ENCODE measurements at places on chromosomes 3 and 15.

- DNase-seq = no peak
- no peak overlapping the region for H3K4me3 ChIP-seq
- H3K36me3 ChIP-seq = no peaks in the 10 kb centered on the region
Observed at GRCh38 chr3:122858373-122858772, 63.5 kb downstream of the SLC49A4 start.

- H3K36me3 ChIP-seq = no peaks in the 10 kb centered on the region
- no peaks in the 10 kb centered on the region for H3K27me3 ChIP-seq
- no peak overlapping the region for H3K4me3 ChIP-seq
- H3K4me1 ChIP-seq = peaks cover 13% of the 10 kb centered on the region
- peak; percentile 80 for DNase-seq
Observed at GRCh38 chr15:70512772-70513362, 250.5 kb downstream of the UACA start.

DNA sequence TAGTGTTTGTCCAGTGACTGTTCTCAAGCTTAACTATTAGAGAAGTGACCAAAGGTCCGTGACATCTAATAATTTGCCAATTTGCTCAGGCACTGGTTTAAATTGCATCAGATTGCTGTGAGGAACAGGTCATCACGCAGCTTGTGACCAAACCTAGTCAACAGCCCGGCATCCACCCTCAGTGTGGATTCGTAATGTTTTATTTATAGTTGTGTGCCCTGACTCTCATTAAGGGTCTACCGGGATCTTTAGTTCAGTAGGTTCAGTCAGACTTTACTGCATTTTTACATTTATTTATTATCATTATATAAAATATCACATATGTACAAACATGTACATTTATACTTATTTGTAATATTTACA is 46.4 kb upstream of the PGPEP1L start:
- DNase-seq = no peak
- no peak overlapping the region for H3K4me3 ChIP-seq
- H3K27me3 ChIP-seq = no peaks in the 10 kb centered on the region
- H3K36me3 ChIP-seq = no peaks in the 10 kb centered on the region
- peaks cover 9% of the 10 kb centered on the region for H3K4me1 ChIP-seq

GRCh38 chr3:43736558-43737440 is 46.1 kb downstream of the ABHD5 start:
- no peak overlapping the region for H3K4me3 ChIP-seq
- no peaks in the 10 kb centered on the region for H3K36me3 ChIP-seq
- DNase-seq = no peak
- H3K4me1 ChIP-seq = no peaks in the 10 kb centered on the region
- no peak overlapping the region for H3K27ac ChIP-seq
- no peaks in the 10 kb centered on the region for H3K27me3 ChIP-seq

All from upper lobe of left lung (tissue), 6 donors.